ENCODE measurements at places on chromosomes 2 and 18.

GRCh38 chr2:124161542-124161941, 136.5 kb downstream of the CNTNAP5 start:
- no peak for DNase-seq

DNA sequence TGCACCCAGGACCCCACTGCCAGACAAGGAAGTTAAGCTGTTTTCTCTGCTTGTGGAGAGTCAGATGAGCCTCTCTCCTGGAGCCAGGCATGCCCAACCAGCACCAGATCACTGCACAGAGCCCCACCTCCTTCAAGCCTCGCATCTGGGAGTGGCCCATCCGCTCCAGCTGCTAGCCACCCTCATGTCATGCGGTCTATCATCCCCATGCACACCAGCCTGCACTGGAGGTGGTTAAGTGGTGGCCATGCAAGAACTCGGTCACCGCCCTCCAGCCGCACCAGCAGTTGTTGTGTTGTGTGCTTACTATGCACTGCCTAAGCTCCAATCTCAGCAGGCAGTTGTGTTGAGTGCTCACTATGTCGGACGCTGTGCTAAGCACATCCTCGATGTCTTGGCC, 177.9 kb upstream of the SLC14A2 start:
- DNase-seq: no peak

GRCh38 chr2:16482460-16482859, 183.2 kb downstream of the CYRIA start:
- no peak for DNase-seq

DNA sequence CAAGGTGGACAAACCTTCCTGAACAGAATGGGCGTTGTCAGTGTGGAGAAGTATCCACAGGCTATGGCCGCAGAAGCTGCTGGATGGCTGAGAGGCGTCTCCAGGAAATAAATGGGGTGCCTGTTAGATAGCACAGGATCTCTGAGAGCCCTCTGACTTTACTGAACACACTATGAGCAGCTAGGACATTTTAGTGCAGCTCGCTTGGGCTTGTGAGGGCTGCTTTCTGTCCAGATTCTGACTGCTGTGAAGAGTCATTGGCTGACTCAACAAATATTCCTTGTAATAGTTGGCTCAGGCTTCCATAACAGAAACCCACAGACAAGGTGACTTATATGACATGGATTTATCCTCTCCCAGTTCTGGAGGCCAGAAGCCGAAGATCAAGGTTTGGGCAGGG, 100.2 kb upstream of the SNTG2 start:
- no peak for DNase-seq

DNA sequence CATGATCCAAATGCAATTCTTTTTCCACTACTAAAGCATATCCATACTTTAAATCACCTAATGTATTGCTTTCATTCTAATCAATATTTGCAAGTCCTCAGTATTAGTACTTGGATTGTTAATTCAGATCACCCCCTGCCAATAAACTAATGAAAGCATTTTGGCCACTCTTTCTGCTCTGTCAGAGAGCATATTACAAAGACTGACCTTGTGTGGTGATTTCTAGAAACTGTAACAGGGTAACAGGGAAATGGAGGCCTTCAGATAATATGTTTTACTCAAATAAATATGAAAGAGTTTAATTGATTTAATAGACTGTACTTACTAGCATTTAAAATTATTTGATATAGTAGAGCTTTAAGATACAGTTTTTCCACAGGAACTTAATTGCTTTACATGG, 453.0 kb downstream of the KCNJ3 start:
- DNase-seq: no peak

DNA sequence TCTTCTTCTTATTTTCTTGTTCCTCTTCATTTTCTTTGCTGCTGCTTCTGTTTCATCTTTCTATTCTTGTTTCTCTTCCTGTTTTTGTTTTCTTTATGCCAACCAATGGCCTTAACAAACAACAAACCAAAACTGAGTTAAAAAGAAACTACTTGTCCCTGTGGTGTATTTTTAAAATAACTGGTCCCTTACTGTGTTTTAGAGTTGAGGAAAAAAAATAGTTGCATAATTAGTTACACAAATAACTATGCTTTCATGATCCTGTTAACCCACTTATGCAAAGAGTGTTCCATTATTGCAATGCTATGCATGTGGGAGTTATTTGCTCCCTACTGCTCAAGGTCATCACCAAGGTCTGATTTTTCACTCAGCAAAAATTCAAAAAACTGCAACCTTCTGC, 39.5 kb upstream of the IMP4 start:
- no peak for DNase-seq

Measured in activated T-cell treated with anti-CD3 and anti-CD28 coated beads, Interleukin-2, amount 50 U/mL, for 48 hours (primary cell).